ENCODE measurements at places on chromosomes 16 and 17. TPM values are rescaled to one million over a fixed set of nuclear protein-coding genes. Genes with fewer than 3 reads are reported as not detected.

CPHXL2 gene
- total RNA-seq: not detected

TEX14 gene
- total RNA-seq: not detected

UNC13D gene
- 17.8 TPM for total RNA-seq

SHISA6 gene
- total RNA-seq: not detected

XYLT1 gene
- 0.14 TPM for total RNA-seq

GRCh38 chr17:67999291-67999911, 3.1 kb upstream of the C17orf58 start:
- no peak for DNase-seq

Measured in epithelial cell of proximal tubule (primary cell).